ENCODE measurements at places on chromosomes 5 and 9.

DNA sequence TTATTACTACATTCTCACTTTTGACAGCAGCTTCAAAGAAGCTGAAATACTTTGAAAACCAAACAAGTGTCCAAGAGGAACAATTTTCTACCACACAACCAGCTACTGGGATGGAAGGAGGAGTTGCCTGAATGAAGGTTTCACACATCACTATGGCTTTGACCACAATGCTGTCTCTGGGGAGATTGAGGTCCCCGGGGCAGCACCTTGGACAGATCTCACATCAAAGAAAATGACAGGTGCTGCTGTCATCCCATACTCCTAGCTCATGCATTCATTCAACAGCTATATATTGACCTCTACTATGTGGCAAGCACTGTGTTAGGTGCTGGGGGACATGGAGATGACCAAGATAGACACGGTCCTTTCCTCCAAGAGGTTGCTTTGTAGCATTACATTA lies 233.2 kb upstream of the RASEF start:
- no peak for DNase-seq

GRCh38 chr5:24644761-24645160 lies at the start of gene CDH10:
Gene CDH10, minus strand, starts transcription at chr5:24644978. Its CDS starts 51,488 bp downstream, at chr5:24593490.
- DNase-seq = no peak

DNA sequence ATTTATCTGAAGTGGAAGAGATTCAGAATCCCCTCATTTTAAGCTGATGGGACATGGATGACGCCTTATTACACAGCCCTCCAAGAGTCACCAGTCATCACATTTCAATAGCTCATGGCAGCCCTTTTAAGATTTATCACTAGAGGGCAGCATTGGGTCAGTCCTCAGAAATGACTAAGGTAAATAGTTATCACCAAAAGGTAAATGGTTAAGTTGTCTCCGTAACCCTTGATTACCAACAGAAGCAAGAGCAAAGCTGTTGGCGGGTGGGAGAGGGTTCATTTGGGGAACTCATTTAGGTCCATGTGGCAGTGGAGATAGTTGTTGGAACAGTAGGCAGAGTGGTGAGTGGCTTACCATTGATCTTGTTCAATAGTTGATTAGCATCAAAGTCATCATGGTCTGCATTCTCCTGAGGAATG lies 12.0 kb upstream of the C9 start:
- peak; percentile 35 for DNase-seq

- DNase-seq = no peak
These were observed 66.3 kb downstream of the MRPL36 start for GRCh38 chr5:1733369-1733768.

DNA sequence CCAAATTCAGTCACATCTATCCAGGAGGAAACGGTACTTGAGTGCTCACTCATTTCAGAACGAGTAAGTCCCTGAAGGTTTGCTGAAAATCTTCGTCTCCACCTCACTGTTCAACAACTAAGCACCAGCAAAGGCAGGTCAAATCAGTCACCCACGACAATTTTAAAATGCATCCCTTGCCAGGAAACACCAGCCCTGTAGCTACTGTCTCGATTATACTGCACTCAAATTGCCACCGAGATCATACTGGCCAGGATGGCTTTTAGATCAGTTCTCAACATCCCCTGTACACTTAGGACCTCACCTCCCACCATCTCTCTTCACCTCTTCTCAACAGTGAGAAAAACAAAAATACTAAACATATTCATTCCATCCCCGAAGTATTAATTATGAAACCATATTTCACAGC lies 298.6 kb downstream of the AGTPBP1 start:
- no peak for DNase-seq

GRCh38 chr9:4297786-4298254 lies 2.0 kb downstream of the GLIS3 start:
- DNase-seq = no peak

GRCh38 chr9:6686396-6686795 lies 40.9 kb upstream of the GLDC start:
- DNase-seq = no peak

- no peak for DNase-seq
These were observed 412.1 kb downstream of the KDM4C start for GRCh38 chr9:7169717-7170389.

- no peak for DNase-seq
These were observed 41.8 kb downstream of the ARHGAP26 start for GRCh38 chr5:142811866-142812557.

- DNase-seq = no peak
These were observed 2.7 kb upstream of the PURA start for GRCh38 chr5:140111011-140111858.

- DNase-seq = peak; percentile 57
These were observed 36.6 kb upstream of the SPTLC1 start for GRCh38 chr9:92151691-92152393.

GRCh38 chr9:621201-621855 lies 220.2 kb upstream of the DMRT1 start:
- DNase-seq = no peak
